Stimulated activated CD8-positive, alpha-beta memory T cell treated with anti-CD3 and anti-CD28 coated beads, Interleukin-15, amount 100 ng/mL, for 24 hours (primary cell): ENCODE measurements at places on chromosomes 7 and 10.

GRCh38 chr10:5485290-5485689 is 14.1 kb downstream of the CALML5 start:
- no peak for DNase-seq

DNA sequence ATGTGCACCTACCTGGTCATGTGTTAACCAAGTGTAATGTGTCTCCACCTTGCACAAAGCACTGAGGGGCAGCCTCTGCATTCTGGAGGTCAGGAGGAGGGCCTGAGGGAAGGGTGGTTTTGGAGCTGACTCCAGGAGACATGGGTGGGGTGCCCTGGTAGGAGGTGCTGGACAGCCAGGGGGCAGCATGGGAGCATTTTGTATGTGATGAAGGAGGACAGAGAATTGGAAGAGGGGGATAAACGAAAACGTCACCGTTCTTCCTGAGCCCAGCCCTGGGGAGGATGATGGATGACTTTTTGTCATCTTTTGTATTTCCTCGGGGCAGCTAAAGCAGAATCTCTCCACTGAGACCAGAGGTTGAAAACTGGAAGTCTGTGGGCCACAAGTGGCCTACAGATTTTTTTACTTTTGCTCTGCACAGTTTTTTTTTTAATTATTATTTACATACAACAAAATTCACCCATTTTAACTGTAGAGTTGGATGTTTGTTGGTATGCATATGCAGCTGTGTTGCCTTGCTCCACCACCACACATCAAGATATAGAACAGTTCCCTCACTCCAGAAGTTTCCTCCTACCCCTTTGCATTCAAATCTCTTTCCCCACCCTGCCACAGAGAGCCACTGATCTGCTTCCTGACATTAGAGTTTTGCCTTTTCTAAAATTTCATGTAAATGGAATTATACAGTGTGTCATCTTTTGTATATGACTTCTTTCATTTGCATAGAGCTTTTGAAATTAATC is 242.5 kb downstream of the VTI1A start:
- no peak for DNase-seq

GRCh38 chr7:110835849-110836248 is 255.1 kb upstream of the LRRN3 start:
- DNase-seq = no peak

DNA sequence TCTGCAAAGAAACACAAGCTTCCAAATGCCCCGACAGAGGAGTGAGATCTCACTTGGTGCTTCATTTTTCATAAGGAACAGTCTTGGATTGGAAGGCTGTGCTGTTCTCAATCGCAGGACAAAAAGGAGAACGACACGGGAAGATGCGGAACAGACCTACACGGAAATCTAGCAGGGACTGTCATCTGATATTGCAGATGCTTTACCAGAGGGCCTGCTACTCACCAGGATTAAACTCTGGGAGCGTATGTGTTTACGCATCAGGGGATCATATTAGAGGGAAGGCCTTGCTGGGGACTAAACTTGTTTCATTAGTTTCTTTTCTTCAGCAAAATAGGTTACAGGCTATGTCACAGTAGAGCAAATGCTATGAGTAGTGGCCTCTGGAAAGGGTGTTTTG is 82.8 kb upstream of the EEPD1 start:
- no peak for DNase-seq

DNA sequence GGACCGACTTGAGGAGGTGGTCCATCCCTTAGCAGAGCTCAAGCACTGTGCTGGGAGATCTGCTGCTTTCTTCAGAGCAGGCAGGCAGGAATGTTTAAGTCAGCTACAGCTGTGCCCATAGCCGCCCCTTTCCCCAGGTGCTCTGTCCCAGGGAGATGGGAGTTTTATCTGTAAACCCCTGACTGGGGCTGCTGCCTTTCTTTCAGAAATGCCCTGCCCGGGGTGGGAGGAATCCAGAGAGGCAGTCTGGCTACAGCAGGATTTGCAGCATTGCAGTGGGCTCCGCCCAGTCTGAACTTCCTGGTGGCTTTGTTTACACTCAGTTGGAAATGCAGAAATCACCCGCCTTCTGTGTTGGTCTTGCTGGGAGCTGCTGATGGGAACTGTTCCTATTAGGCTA is 51.2 kb upstream of the SEMA3A start:
- no peak for DNase-seq

DNA sequence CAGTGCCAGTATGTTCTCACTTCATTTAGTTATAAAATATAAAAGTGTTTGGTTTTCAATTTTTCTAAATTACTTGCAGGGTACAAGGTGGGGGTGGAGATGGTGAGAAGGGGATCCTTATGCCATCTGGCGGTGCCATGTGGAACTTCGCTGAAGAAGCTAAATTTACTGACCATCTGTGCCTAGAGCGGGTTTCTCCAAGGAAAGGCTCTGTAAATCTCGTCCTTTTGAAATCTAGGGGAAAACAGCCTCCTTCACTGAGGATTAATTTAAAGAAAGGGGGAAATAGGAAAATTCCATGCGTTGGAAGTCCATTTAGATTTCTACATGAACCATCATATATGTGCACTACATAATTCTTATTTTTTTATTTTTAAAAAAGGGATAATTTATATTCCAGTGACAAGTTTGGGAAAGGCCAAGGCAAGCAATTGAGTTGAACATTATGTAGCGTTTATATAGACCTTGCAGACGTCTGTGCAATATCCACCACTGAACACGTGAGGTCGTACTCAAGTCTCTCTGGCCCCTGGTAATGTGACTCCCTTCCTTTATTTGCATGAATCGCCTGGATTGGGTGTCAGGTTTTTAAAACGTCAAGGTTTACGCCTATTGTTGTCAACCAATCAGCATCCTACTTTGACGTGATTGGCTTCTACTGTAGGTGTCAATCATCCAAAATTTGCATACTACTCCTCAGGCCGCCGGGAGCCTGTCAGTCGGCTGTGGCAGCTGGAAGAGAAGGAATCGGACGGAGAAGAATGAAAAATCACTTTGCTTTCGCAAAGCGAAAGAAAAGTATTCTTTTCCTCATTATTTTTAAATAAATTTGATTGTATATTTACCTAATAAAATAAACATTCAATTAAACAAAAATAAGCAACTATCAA is 297.1 kb upstream of the NFE2L3 start:
- no peak for DNase-seq

DNA sequence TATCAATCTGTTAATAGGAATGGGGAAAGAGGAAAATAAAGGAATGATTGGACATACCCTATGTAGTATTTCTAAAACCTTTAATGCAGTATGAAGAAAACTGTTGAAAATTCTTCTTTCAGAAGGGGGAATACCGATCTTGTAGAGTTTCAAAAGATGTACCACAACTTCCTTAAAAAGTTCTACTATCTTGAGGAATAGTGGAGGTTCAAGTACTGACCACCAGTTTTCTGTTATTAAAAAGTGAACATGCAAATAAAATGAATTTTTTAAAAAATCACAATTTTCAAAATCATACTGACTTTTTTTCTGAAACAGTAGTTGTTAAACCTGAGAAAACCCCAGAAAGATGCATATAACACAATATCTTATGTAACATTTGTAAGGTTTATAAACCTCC is 86.5 kb downstream of the HERC4 start:
- no peak for DNase-seq

GRCh38 chr10:29392376-29393021 is 103.6 kb downstream of the LYZL1 start:
- no peak for DNase-seq

GRCh38 chr10:101851411-101852116 is 8.0 kb upstream of the KCNIP2 start:
- DNase-seq = no peak

DNA sequence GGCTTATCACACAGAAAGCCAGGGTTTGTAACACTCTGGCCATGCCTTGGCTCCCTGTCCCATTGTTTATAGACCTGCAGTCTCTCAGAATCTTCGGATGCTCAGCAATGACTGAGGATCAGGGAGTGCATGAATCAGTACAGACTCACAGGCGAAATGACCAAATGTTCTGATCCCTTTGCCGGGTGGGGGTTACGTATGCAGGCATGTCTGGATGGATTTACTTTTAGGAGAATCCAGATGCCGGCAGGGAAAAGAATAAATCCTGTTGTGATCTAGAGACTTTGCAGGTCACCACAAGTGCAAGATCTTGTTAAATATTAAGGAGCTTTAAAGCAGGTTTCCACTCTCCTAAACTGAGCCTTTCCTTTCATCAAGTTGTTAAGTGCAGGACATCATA is 149.5 kb downstream of the SFMBT2 start:
- no peak for DNase-seq

DNA sequence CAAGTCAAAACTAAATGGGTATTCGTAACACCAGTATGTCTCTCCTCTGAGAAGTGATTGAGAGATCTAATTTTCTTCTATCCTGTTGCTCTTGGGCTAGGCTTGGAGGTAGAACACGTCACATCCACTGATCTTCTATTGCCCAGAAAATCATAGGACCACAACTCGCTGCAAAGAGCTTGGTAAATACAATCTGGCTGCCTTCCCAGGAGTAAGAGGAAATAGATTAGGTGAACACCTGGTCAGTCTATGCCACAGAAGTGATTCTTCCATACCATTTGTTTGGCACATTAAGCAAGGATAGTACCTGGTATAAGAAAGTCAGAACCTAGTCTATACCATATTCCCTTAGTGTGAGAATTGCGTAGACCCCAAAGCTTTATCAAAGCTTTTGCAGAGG is 129.3 kb upstream of the PHYHIPL start:
- DNase-seq = no peak

DNA sequence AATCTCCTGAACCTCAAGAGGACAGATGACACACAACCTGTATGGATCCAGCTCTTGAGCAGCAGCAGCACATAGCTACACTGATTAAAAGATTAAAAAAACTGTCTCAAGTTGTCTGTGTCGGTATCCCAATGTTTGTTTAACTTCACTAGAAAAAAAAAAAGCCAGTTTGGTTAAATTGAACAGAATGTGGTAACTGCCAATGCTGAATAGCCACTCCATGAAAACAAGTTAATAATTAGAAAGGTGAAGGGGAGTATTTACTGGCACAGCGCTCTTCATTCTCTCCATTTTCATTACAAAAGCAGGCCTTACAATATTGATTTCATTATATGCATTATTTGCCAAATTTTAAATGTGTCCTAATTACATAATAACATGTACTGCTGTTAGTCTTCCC is 47.6 kb downstream of the GDI2 start:
- DNase-seq = no peak

DNA sequence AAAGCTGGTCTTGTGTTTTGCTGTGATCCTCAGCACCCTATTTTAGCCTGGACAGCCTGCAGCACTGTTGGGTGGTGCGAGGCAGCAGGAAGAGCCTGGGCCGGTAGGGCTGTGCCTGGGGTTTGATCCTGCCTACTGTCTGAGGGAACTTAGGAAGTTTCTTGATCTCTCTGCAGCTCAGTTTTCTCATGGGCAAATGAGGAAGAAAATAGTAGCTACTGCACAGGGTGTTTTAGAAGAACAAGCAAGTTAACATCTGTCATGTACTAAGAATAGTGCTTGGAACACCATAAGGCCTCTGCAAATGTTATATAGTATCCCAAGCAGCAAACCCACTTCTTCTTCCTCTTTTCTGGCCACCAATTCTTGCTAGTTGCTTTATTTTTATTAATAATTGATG is 12.0 kb upstream of the AGR2 start:
- no peak for DNase-seq

DNA sequence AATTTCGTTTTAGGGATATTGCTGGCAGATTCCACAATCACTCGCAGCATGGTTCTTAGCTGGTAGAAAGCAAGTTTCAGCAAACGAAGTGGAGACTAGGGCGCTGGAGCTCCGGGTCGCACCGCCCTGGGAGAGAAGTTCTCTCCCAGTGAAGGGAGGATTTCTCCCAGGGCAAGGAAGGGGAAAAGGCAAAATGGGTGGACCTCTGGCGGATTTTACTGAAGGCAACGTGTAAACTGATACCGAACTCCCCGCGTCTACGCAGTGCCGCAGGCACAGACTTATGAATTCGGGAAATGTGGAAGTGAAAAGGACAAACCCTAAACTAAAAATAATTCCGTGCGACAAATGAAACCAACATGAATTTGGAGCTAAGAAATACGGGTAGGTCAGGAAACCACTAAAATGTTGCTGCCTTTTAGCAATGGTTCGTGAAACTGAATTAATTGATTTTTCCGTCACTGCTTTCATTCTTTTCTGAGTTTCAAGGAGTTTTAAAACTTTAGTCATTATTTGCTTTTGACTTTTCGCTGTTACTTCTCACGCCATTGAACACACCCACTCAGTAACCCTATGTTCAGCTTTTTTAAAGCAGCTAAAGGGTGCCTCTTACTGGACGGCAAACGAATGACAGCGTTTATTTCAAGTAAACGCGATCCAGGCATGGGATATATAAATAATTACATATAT is at the start of gene MYOF:
TSS of gene MYOF (minus strand) at position 190 of the 690 bp plus-strand sequence. CDS start at position 50, 140 bp downstream.
- no peak for DNase-seq

- DNase-seq = no peak
Measured at GRCh38 chr10:7563368-7563767, 103.4 kb downstream of the ITIH5 start.

GRCh38 chr7:47284691-47285635 is 296.9 kb downstream of the TNS3 start:
- no peak for DNase-seq

- DNase-seq = no peak
Measured at GRCh38 chr10:51910189-51910588, 210.8 kb upstream of the CSTF2T start.

DNA sequence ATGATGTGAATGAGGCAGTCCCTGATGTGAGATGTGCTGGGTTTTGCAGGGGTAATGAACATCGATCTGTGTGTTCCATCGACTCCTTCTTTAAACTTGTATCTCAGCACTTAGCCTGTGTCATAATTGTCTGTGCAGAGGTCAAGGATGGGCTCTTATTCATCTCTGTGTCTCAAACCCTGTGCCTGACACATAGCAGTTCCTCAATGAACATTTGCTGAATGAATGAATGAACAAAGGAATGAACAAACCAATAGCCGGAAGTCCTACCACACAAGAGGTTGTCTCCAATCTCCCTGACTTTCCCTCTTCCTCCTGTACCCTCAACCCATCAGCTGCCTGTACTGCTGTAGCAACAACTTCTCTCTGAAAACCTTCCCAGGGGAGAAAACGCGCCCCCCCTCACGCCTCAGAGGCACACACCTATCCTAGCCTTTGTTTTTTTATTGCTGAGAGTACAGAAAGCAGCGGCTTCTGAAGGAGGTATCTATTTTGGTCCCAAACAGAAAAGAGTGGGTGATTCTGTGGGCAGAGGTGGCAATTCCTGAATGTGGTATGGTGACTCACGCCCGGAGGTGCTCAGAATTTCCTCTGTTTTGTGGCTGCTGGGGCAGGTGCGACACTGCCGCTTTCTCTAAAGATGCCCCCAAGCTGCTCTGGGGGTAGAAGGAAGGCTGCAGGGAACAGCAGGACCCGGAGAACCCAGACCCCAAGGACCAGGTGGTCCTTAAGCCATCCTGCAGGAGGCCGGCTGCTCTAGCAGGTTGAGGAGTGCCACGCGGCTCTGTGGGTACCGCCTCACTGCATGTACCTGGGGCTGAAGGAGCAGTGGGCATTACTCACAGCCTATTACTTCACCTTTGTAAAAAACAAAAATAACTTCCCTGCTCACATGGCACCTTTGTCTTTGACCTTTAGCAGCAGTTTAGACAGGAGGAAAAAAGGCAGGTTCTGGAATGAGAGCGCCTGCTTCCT is 9.6 kb downstream of the IL2RA start:
- no peak for DNase-seq

- no peak for DNase-seq
Measured at GRCh38 chr10:96596422-96597407, 9.9 kb upstream of the TM9SF3 start.
